HCT116 (cell line): ENCODE measurements at places on chromosomes 13 and 19.

DNA sequence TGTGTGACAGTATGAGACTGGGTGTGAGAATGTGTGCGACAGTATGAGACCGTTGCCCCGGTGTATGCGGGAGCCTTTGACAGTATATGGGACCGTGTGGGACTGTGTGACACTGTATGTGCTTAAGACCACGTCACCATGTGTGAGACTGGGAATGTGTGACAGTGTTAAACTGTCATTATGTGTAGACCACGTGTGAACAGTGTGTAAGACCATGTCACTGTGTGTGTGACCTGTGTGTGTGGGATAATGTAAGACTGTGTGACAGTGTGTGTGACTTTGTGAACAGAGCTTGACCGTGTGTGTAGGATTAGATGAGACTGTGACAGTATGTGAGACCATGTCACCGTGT, 549 bp downstream of the ZNF583 start:
- DNase-seq: no peak

DNA sequence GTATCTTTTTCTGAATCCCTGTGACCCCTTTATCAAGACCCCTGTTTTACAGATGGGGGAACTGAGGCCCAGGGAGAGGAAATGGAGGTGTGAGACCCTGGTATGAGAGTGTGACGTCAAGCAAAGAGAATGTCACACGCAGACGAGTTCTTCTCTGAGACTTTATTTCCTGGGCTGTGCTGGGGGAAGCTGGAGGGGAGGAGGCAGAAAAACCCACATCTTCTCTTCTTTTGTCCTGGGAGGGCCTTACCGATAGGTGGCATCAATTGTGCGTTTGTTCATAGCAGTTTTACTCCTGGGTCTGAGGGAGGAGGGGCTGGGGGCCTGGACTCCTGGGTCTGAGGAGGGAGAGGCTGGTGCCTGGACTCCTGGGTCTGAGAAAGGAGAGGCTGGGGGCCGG, 4.9 kb upstream of the KLK15 start:
- peak; percentile 18 for DNase-seq

GRCh38 chr13:38418286-38418685, 68.6 kb downstream of the UFM1 start:
- no peak for DNase-seq

- no peak for DNase-seq
Observed at GRCh38 chr19:41384351-41384750, 8.0 kb downstream of the TMEM91 start.

DNA sequence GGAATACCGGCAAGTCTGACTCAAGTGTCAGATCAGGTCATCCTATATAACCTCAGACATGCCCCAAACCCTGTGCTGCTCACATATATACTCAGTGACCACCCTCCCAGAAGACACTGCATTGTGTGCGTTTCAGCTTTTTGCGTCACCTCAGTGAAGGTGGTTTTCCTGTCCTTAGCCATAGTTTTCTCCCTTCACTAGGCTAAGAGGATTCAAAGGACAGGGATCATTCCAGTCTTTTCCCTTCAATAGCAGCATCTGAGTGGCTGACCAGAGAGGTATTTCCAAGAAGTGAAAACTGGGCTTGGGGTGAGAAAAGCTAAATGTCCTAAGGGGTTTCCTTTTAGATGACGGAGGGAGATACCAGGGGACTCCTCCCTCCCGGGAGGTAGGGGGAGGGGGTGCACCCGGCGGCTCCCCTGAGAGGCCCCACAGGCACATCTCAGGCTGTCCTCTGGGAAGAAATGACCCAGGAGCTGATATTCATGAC, 12.7 kb upstream of the OR10H1 start:
- DNase-seq: no peak

DNA sequence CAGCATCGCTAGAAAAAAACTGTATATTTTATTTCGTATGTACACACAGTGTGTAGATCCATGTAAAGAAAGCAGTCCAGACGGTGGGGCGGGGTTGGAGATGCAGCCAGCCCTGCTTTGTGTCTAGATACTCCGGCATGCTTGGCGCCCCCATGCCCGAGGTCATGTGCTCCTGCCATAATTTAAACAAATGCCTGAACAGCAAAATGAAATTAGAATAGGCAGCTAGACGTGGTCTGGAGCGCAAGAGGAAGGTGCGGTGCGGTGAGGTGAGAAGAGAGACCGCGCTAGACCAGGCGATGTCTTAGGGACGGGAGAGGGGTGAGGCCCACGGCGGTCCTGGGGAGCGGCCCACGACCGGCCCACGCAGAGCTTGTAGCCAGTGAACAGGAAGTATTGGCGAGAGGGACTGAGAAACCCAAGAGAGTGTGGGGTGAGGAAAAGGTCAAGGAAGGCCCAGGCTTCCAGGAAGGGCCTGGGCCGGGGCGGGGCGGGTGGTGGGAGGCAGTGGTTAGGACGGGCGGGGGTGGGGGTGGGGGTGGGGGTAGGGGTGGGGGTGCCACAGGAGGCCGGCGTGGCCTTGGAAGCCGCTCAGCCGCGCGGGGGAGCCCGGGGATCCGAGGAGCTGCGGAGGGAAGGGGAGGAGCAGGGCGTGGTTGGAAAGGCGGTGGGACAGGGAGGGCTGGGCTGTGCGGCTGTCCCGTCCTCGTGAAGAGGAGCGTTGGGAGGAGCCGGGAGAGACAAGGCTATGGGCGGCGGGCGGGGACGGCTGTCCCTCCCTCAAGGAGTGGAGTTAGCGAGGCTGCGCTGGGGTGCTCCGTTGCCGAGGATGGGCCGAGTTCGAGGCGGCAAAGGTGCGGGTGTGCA, 254.7 kb upstream of the SGCG start:
- DNase-seq: no peak

GRCh38 chr19:28686756-28687155, 526.2 kb downstream of the UQCRFS1 start:
- DNase-seq: no peak

DNA sequence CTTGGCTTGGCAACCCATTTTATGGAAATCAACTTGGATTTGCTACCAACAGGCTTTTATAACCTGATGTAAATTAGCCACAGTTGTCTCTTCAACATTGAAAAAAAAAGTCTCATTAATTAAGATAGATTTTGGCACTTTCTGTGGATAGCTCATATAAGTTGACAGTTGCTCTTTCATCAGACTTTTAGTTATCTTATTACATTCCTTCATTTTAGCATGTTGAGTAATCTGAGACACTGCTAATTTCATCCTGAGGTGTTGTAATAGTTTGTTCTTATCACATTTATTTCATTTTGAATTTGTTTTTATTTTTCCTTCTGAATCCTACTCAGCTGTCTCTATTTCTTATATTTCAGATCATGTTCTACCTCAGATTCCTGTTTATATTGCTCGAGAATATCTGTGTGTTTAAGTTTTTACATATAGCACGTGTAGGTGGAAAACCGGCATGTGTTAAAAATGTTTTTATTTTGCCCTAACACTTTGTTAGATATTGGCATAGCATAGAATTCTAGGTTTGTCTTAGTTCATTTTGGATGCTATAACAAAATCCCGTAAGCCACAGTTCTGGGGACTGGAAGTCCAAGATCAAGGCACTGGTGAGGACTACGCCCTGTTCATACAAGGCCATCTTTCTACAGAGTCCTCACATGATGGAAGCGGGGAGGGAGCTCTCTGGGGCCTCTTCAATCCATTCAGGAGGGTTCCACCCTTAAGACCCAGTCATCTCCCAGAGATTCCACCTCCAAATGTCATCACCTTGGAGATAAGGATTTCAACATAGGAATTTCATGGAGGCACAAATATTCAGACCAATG, 239.4 kb downstream of the COL4A1 start:
- no peak for DNase-seq

DNA sequence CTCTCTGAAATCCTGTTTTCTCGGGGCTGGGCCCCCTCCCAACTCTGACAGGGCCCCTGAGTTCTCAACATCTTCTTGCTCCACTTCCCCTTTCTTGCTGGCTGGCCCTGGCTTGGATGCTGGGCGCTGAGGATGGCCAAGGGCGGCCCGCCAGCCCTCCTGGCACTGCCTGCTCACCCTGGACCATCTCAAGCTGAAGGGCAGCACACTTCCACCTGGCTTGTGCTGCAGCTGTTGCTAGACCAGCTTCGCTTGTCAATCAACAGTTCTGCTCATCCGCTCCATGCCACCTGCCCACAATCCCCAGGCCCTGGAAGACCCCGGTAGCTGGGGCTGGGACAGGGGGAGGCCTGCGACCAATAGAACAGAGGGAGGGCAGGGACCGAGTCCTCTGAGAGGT, 6.9 kb upstream of the GMIP start:
- no peak for DNase-seq

GRCh38 chr19:49469828-49470614, 4.0 kb upstream of the FLT3LG start:
- DNase-seq: no peak

GRCh38 chr13:33870046-33870668, 52.2 kb downstream of the RFC3 start:
- DNase-seq: no peak

GRCh38 chr13:61277088-61277487, 138.6 kb downstream of the PCDH20 start:
- no peak for DNase-seq

DNA sequence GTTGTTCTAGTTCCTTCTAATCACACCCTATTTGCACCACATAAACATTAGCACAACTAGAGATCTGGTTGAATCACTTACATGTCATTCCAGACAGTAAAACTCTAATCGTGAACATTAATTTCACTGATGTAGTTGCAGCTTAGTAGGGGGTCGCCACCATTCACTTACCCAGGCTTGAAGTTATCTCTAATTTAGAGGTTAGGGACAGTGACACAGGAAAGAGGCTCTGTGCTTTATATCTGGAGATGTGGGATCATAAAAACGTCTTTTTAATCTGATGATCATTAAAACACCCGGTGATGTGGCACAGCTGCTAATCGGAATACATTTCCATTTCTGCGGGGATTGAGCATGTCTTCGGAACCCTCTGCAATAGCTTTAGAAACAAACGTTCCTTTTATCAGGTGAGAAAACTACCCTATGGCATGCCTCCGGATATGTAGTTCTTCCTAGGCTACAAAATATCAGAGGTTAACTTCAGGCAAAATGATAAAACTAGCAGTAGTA, 523.0 kb downstream of the MYO16 start:
- no peak for DNase-seq

DNA sequence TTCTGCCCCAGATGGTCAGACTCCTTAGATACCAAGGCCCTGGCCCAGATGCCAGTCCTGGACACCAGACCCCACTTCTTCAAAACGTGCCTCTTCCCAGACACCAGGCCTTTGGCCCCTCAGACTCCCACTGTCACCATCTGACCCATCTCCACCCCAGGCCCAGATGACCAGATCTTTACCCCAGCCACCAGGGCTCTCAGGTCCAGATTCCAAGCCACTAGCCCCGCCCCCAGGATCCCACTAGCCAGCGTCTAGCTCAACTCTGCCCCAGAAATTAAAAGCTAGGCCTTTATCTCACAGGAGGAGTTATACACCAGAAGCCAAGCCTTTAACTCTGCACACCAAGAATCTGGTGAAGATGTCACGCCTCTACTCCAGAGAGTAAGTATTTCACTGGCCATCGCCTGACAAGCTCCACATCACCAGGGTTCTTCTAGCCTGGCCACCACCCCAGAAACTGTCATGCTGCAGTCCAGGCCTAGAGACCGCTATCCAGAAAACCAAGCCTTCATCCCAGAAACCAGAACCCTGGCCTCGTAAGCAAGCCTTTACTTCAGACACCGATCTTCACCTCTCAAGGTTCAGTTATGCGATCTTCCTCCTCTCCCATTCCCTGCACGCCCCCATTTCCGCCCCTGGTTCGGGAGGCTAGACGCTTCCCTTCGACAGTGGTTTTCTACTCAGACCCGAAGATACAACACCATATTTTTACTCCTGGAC, 595 bp downstream of the XAB2 start:
- no peak for DNase-seq

- peak; percentile 56 for DNase-seq
Observed at GRCh38 chr19:49361438-49362047, 673 bp downstream of the TEAD2 start.

GRCh38 chr13:42355092-42355485, 83.1 kb downstream of the AKAP11 start:
- no peak for DNase-seq

GRCh38 chr13:24110011-24110410, 50.5 kb upstream of the SPATA13 start:
- no peak for DNase-seq

GRCh38 chr13:23966691-23967615, 69.7 kb upstream of the C1QTNF9B start:
- DNase-seq: no peak
